GM23338 (cell line): ENCODE measurements at places on chromosomes 3 and 15. TPM values are rescaled to one million over a fixed set of nuclear protein-coding genes. Genes with fewer than 3 reads are reported as not detected.

DNA sequence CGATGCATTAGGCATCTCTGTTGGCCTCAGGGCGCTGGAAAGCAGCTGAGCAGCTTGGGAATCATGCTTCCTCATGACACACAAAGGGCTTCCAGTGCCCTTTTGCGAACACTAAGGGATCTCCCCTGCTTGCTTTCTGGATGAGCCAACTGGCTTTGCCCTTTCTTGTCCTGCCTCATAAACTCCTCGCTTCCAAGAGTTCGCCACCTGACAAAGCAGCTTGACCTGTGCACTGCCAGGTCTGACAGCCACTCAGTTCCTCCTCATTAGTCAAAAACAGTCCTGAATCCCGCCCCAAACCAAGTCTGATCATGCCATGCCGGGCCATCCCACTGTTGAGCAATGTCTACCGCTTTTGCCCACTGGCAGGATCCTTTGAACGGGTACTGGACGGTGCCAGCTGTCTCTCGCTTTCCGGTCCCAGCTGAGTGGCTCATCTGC is 265.4 kb upstream of the LYSMD4 start:
- no peak overlapping the region for H3K27ac ChIP-seq
- no peak overlapping the region for H3K4me3 ChIP-seq
- no peaks in the 10 kb centered on the region for H3K27me3 ChIP-seq
- DNase-seq, result no peak

The GPR87 gene
- not detected in 2 replicates for total RNA-seq

The GMPS gene
- total RNA-seq, result 145 and 191 TPM in 2 replicates

DNA sequence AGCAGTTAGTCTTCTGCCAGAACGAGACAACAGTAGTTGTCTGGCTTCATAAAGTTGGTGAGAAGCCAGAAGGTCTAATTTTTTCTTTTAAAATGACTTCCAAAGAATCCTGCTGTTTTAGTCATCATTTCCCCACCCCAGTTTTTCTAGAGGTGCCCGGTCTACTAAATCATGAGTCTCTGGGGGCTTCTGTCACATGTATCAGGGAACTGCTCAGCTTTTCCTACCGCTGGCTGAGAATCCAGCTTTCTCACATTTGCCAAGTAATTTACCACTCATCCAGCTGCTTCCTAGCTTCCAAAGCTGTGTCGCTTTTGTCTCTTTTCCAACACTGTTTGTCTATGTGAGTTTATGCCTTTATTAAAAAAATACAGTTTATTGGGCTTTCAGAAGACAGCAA is 183.3 kb downstream of the NSUN3 start:
- no peaks in the 10 kb centered on the region for H3K36me3 ChIP-seq
- no peak overlapping the region for H3K4me3 ChIP-seq
- DNase-seq, result no peak

DNA sequence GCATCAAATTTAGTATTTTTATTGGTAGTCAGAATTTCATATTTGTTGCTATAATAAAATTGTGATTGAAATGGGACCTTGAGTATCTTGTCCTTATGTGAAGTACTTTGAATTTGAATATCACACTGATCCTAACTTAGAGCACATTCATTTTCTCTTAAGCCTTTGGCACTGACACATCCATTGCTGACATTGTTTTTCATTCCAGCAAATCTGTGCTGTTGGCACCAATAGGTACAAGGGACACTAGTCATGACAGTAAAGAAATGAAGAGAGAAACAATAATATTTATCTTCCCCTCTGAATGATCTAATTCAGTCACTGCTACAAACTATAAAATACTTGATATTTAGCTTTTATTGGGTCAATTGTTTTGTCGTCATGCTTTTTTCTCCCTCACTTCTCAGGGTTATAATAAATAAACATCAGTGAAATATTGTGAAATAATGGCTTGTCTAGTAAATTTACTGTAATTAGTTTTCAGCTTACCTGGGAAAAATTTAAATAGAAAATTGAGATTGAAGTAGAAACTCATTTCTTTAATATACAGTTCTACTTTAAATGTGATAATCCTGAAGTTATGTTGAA is 166.8 kb upstream of the MLF1 start:
- no peaks in the 10 kb centered on the region for H3K27me3 ChIP-seq
- DNase-seq, result no peak
- no peak overlapping the region for H3K4me3 ChIP-seq
- no peaks in the 10 kb centered on the region for H3K4me1 ChIP-seq

DNA sequence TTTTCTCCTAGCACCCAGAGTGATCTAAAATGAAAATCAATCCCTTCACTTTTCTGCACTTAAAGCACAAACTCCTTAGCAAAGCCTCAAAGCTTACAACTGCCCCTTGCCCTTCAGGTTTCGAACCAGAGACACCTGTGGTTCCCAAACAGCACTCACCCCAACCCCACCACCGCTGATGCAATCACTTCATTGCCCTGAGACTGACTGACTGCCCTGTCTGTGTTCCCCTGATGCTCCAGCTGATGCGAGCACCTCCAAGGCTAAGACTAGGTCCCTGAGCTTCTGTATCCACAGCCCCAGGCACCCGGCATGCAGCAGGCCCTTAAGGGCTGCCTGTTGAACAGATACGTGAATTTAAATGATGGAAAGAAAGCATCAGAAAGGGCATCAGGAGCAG is 127.3 kb downstream of the ZNF621 start:
- no peaks in the 10 kb centered on the region for H3K4me1 ChIP-seq
- no peak for DNase-seq
- H3K27me3 ChIP-seq, result no peaks in the 10 kb centered on the region
- no peaks in the 10 kb centered on the region for H3K36me3 ChIP-seq

GRCh38 chr15:45855210-45855906 is 220.5 kb downstream of the SQOR start:
- no peaks in the 10 kb centered on the region for H3K36me3 ChIP-seq
- no peak overlapping the region for H3K27ac ChIP-seq
- H3K27me3 ChIP-seq, result no peaks in the 10 kb centered on the region

- no peak for DNase-seq
- no peak overlapping the region for H3K27ac ChIP-seq
- H3K4me3 ChIP-seq, result no peak overlapping the region
- peaks cover 4% of the 10 kb centered on the region for H3K4me1 ChIP-seq
- H3K27me3 ChIP-seq, result no peaks in the 10 kb centered on the region
Measured at GRCh38 chr3:72661115-72661457, 187.2 kb downstream of the SHQ1 start.

GRCh38 chr15:51334011-51334451 is 4.4 kb downstream of the CYP19A1 start:
- H3K4me3 ChIP-seq, result no peak overlapping the region
- H3K4me1 ChIP-seq, result no peaks in the 10 kb centered on the region
- no peak for DNase-seq
- H3K27ac ChIP-seq, result no peak overlapping the region

DNA sequence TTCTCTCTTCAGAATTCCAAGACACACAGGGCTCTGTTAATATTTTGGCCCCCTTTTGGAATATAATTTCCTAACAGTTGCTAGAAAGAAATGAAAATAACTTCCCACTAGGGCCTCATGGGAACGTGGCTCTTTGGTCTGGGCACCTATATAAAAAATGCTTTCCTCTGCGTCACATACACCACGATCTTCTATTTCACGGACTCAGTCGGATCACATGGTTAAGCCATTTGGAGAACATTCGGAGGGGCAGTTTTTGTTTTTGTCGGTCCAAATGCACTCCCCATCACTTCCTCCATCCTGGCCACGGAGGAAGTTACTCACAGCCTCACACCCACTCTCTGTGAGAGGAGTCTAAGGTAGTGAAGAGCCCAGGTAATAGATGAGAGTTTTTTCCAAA is 21.0 kb downstream of the TMEM44 start:
- H3K4me1 ChIP-seq, result no peaks in the 10 kb centered on the region
- H3K27ac ChIP-seq, result no peak overlapping the region
- no peaks in the 10 kb centered on the region for H3K27me3 ChIP-seq
- H3K36me3 ChIP-seq, result no peaks in the 10 kb centered on the region
- no peak for DNase-seq

GRCh38 chr3:89038869-89039268 is 68.6 kb upstream of the EPHA3 start:
- no peak overlapping the region for H3K4me3 ChIP-seq
- H3K27me3 ChIP-seq, result no peaks in the 10 kb centered on the region
- no peaks in the 10 kb centered on the region for H3K4me1 ChIP-seq

DNA sequence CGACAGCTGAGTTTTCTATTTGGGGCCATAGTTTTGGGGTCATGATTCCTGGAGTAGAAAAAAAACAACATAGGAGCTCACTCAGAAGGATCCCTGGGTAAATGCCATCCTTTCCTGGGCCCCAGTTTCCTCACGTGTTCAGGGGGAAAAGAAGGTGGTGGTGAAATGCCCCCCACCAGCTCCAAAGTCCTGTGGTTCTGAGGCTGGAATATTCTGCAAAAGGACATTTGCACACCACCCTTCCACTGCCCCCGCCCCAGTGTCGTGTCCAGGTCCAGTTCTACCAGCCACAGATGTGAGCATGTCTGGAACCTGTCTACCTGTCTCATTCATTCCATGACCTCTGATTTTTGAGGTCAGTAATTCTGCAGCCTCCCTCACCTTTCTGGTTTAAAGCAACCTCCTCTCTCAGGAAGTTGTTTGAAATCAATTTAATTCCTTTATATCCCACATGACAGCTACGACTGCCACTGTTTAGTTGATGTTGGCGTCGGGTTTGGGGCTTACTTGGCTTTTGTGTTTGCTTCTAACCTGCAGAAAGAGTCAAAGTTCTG is 82.1 kb downstream of the SMAD3 start:
- H3K36me3 ChIP-seq, result no peaks in the 10 kb centered on the region
- no peak overlapping the region for H3K4me3 ChIP-seq
- H3K27me3 ChIP-seq, result 0 out of 2 replicates have a peak, but pooled peaks cover 4% of the 10 kb centered on the region
- H3K4me1 ChIP-seq, result peaks cover 77% of the 10 kb centered on the region
- no peak for DNase-seq

- no peak overlapping the region for H3K27ac ChIP-seq
- no peak overlapping the region for H3K4me3 ChIP-seq
- no peaks in the 10 kb centered on the region for H3K27me3 ChIP-seq
- H3K4me1 ChIP-seq, result no peaks in the 10 kb centered on the region
- H3K36me3 ChIP-seq, result no peaks in the 10 kb centered on the region
Measured at GRCh38 chr3:40494698-40495097, 11.1 kb upstream of the ZNF620 start.

The AQP9 gene
- total RNA-seq, result not detected in 2 replicates

The C15orf39 gene
- 48.5 and 54.1 TPM in 2 replicates for total RNA-seq

DNA sequence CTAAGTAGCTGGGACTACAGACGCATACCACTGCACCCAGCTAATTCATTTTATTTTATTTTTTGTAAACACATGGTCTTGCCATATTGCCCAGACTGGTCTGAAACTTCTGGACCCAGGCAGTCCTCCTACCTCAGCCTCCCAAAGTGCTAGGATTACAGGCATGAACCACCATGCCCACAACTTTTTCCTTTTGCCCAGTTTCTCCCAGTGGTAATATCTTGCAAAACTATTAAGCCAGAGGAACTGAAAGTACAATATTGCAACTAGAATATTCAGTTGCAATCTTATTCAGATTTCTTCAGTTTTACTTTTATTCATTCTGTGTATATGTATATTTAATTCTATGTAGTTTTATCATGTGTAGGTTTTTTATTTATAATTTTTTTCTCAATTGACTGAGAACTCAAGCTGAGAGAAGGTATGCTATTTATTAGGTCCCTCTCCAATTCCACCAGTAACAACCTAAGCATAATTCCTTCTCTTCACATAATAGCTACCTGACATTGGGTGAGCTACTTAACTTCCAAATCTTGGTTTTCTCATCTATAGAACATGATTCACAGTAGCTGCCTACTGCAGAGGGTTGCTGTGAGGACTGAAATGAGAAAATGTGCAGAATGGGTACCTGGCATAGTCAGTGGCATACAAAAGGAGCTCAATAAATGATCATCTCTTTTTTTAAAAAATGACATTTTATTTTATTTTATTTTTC is 30.8 kb downstream of the KLHL18 start:
- DNase-seq, result no peak
- H3K4me3 ChIP-seq, result no peak overlapping the region
- H3K27me3 ChIP-seq, result no peaks in the 10 kb centered on the region
- peaks cover 5% of the 10 kb centered on the region; the same call in 1 of the 2 replicates for H3K4me1 ChIP-seq
- 0 out of 2 replicates have a peak overlapping the region, but pooled peaks have one; percentile 52 for H3K27ac ChIP-seq
- no peaks in the 10 kb centered on the region for H3K36me3 ChIP-seq

GRCh38 chr3:65660000-65660598 is 378.6 kb downstream of the MAGI1 start:
- DNase-seq, result no peak
- no peaks in the 10 kb centered on the region for H3K36me3 ChIP-seq

DNA sequence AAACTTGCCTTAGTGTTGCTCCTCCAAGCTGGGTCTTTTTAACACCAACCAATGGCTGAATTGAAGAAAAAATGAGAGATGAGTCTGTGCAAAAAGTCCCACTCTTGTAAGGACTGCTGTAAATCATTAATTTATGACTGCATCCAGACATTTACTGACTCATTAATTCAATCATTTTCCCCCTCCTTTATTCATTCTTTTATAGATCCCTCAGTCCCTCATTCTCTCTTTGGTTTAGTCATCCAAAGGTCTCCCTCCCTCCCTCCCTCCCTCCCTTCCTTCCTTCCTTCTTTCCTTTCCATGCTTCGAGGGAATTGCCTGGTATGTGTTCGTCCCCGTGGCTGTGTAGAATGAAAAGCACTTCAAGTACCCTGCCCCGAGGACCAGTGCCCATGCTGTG is 35.3 kb upstream of the MRPS22 start:
- H3K4me3 ChIP-seq, result no peak overlapping the region
- no peaks in the 10 kb centered on the region for H3K27me3 ChIP-seq
- H3K27ac ChIP-seq, result no peak overlapping the region
- no peaks in the 10 kb centered on the region for H3K36me3 ChIP-seq
- no peak for DNase-seq

- no peaks in the 10 kb centered on the region for H3K4me1 ChIP-seq
- no peak overlapping the region for H3K4me3 ChIP-seq
- no peaks in the 10 kb centered on the region for H3K36me3 ChIP-seq
Measured at GRCh38 chr3:133948131-133948810, 52.6 kb upstream of the RAB6B start.

DNA sequence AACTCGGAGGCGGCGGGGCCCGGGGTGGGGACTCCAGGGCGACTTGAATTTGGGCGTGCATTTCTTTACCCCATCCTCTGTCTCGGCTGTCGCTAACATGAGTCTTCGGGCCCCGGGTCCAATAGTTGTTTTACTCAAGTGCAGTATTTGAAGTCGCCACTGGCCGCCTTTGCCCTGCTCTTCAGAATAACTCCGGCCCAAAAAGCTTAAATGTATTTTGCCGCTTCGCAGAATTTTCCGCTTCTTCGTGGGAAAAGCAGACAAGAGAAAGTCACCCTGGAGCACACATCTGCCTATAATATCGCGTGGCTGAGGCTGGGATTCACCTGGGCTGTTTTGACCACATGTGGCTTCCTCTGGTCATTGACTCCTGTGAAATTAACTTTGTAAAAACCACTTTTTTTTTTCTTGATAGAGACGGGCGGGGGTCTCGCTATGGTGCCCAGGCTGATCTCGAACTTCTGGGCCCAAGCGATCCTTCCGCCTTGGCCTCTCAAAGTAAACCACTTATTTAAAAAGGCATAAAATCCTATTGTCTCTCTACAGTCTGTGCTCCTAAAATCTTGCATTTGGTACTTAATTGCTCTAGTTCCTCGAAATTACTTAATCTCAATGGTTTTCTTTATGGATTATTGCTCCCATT is 676 bp downstream of the CNOT10 start:
- peaks cover 19% of the 10 kb centered on the region for H3K4me1 ChIP-seq
- H3K36me3 ChIP-seq, result no peaks in the 10 kb centered on the region
- no peaks in the 10 kb centered on the region for H3K27me3 ChIP-seq

- H3K27ac ChIP-seq, result peak overlapping the region; percentile 76; the same call in 1 of the 2 replicates
- peaks cover 20% of the 10 kb centered on the region for H3K4me1 ChIP-seq
- DNase-seq, result peak; percentile 62
- no peaks in the 10 kb centered on the region for H3K36me3 ChIP-seq
- peak overlapping the region; percentile 90 for H3K4me3 ChIP-seq
- peaks cover 13% of the 10 kb centered on the region; the same call in 1 of the 2 replicates for H3K27me3 ChIP-seq
Measured at GRCh38 chr15:68558318-68559305, 20.2 kb upstream of the CORO2B start.

GRCh38 chr3:58462829-58463180 is 29.1 kb upstream of the KCTD6 start:
- H3K27ac ChIP-seq, result peak overlapping the region; percentile 70; the same call in 1 of the 2 replicates
- no peak overlapping the region for H3K4me3 ChIP-seq
- peaks cover 9% of the 10 kb centered on the region for H3K4me1 ChIP-seq
- peak; percentile 58 for DNase-seq
- H3K27me3 ChIP-seq, result no peaks in the 10 kb centered on the region
